ENCODE measurements at places on chromosomes 2 and 18.

GRCh38 chr2:137910641-137911040 is 53.6 kb upstream of the HNMT start:
- DNase-seq, result no peak

DNA sequence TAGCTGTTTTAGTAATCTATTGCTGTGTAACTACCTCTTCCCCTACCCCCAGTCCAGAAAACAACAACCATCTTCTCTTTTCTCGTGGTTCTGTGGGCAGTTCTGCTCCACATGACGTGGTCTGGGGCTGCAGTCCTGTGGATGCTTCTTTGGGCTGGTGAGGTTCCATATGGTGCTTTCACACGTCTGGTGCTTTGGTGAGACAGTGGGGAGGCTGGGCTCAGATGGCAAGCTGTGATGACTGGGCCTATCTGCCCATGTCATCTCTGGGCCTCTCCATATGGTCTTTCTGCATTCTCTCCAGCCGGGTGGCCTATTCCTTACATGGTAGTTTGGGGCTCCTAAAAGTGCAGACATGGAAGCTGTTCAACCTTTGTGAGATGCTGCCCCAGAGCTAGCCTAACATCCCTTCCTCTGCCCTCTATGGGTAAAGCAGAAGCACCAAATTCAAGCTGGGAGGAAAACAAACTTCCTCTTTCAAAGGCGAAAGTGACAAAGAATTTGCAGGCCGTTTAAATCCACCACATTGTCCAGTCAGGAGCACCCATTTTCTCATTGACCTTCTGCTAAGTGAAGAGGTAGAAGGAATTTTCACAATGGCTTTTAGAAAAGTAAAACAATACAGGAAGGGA is 68.3 kb upstream of the IL1R1 start:
- DNase-seq, result no peak

GRCh38 chr2:178105566-178105965 is 6.7 kb upstream of the RBM45 start:
- no peak for DNase-seq

GRCh38 chr2:190587106-190587505 is 52.6 kb upstream of the NEMP2 start:
- DNase-seq, result no peak

- DNase-seq, result no peak
Observed at GRCh38 chr2:185676316-185676715, 62.3 kb upstream of the FSIP2 start.

GRCh38 chr2:152176113-152176714 is 651 bp upstream of the STAM2 start:
- no peak for DNase-seq

DNA sequence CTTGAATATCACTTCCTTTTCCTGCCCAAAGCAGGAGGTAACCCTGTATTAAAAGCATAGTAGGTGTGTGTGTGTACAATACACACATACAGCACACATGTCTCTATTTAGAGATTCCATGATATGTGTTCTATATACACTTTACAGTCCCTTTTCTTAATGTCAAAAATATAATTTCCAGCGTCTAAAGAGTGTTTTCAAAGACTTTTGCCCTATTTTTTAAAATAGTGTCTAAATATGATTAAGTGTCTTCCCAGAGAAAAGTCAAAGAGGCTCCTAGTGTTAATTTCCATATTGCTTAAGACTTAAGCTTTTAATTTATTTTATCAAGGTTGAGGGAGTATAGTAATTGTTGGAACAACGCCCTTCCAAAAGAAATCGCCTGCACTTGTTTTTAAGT is 420.3 kb upstream of the POU3F3 start:
- DNase-seq, result no peak

GRCh38 chr18:42338683-42339082 is 383.6 kb downstream of the PIK3C3 start:
- no peak for DNase-seq

GRCh38 chr2:186130748-186131641 is 355.1 kb upstream of the ZC3H15 start:
- no peak for DNase-seq

GRCh38 chr2:69680001-69680675 is 36.6 kb upstream of the AAK1 start:
- no peak for DNase-seq

All from 8988T (cell line).